ENCODE measurements at places on chromosomes 5 and 9. TPM values are rescaled to one million over a fixed set of nuclear protein-coding genes. Genes with fewer than 3 reads are reported as not detected.

- DNase-seq: no peak
Observed at GRCh38 chr5:166436872-166437271, 1854.6 kb upstream of the WWC1 start.

Gene PCDHAC1
- 0.10 TPM for polyA plus RNA-seq

DNA sequence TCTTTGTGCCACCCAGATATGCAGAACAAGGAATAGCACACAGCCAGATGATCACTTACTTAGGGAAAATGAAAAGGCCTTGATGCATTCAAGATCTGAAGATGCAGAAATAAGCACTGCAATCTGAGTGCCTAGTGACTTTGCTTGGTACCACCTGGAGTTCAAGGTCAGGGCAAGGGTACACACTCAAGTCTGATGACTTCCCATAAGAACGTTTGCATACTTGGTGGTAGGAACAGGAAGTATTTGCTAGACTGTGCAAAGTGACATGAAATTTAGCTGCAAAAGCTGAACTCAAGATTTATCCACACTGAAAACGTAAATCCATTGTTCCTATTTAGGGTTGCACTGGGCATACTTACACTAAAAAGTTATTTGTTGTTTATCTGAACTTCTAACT is 177.1 kb downstream of the PIK3R1 start:
- no peak for DNase-seq

Gene PCDHB6
- 3.1 TPM for polyA plus RNA-seq

Gene TAL2
- polyA plus RNA-seq: 1.8 TPM

DNA sequence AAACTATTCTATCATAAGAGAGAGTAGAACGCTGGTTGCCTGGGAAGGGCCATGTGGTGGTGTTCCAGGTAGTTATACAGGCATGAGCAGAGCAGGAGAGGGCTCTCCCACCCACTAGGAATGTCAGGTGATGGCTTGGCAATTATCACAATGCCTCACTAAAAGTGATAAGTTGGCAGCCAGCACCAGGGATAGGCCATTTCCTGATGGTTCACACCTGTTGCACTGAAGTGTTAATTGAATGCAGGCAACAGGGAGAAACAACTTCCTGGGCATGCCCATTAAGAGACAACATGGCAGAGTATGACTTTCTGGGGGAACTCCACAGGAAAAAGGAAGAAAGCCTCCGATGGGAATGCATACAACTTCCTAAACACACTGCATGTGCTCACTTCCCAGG is 593.2 kb downstream of the ELAVL2 start:
- DNase-seq: no peak

DNA sequence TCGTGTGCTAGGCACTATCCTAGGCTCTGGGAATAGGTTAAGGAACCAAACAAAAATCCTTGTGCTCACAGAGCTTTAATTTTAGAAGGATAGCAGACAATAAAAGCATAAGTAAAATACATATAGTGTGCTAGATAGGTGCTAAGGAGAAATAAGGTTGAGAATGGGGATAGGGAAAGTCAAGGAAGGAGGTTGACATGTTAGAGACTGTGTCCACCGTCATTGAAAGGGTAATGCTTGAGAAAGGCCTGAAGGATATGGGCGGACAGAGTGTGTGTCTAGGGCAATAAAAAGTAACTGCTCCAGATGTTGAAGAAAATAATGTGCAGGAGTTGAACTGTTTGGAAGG is 482 bp upstream of the TDRD7 start:
- DNase-seq: no peak

GRCh38 chr5:124806373-124807077 is 60.1 kb upstream of the ZNF608 start:
- peak; percentile 87 for DNase-seq

GRCh38 chr5:128334010-128334716 is 203.9 kb downstream of the FBN2 start:
- DNase-seq: no peak

GRCh38 chr5:158464383-158464782 is 605.4 kb upstream of the CLINT1 start:
- DNase-seq: no peak

- DNase-seq: no peak
Observed at GRCh38 chr9:99828417-99829176, 6.9 kb downstream of the NR4A3 start.

DNA sequence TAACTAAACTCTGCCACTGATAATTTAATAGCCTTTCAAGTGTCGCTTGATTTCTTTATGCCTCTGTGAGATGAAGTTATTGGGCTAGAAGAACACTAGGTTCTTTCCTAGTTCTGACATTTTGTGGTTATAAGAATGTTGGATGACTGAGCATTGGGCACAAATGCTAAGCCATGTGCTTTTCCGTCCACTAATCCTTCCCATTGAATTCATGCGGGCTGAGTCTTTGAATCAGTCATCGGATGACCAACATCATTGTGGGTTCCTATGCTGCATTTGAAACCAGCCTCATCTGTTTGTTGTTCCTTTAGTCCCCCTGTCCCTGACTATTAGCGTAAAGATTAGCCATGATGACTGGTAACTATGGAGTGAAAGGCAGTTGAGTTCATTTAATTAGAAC is 58.5 kb downstream of the ALDH1A1 start:
- DNase-seq: no peak

DNA sequence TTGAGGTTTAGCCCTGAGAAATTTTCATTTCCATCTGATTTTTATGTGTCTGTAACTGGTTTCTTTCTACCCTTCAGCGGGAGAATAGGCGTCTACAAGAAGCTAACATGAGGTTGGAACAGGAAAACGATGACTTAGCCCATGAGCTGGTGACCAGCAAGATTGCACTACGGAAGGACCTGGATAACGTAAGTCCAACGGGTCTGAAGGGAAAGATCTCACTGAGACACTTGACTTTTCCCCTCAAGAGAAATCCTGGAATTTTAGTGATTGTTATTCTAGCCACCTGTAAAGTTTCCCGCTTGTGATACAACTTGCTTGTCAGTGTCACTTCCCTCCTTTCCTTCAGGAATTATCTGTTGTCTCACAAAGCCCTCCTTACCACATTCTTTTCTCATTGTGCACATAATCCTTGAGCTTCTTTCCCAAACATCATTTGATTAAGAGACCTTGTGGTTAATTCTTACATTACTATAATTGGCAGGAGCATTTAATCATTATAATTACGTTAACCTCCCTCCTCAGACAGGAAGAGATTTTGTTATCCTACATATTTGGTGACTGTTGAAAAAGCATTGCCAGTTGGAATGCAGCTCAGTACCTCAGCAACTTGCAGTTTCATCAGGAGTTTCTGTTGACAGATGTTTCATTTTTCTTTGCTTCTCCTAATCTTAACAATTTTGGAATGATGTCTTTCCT is 56.9 kb downstream of the GPR21 start:
- no peak for DNase-seq

Gene MEIKIN
- not detected for polyA plus RNA-seq

DNA sequence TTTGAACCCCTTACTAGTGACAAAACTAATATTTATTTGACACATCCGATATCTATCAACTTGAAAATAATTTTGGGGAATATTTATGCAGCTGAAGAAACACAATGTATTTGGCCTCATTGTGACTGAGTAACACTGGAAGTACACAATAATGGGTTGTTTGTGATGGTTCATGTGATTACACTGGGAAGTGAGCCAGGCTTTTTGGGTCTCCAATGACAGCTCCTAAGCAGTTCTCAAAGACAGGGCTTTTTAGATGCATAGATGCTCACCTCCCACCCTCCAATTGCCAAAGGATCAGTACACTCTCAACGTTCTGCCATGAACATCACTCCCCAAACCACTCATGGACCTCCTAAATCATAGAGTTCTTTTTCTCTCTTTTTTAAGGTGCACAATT is 170.0 kb downstream of the SLC24A2 start:
- no peak for DNase-seq

DNA sequence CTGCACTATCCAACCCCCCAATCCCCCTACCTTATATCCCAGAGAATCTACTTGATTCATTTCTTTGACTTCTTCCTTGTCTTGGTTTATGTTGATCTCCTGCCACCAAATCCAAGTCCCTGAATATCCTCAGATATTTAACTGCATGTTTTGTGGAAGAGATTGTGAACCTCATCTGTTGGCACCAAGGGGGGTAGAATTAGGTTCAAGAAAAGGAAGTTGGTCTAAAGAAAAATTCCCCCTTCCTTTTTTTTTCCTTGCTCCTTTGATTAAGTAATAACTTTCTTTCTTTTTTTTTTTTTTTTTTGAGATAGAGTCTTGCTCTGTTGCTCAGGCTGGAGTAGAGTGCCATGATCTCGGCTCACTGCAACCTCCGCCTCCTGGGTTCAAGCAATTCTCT is 526 bp upstream of the CD14 start:
- DNase-seq: no peak

Gene PHF24
- 0.13 TPM for polyA plus RNA-seq

- no peak for DNase-seq
Observed at GRCh38 chr5:181108578-181109165, 22.3 kb downstream of the OR2V1 start.

Gene F2RL1
- 42.7 TPM for polyA plus RNA-seq

GRCh38 chr5:43182421-43182820 is 9.6 kb upstream of the NIM1K start:
- DNase-seq: no peak

DNA sequence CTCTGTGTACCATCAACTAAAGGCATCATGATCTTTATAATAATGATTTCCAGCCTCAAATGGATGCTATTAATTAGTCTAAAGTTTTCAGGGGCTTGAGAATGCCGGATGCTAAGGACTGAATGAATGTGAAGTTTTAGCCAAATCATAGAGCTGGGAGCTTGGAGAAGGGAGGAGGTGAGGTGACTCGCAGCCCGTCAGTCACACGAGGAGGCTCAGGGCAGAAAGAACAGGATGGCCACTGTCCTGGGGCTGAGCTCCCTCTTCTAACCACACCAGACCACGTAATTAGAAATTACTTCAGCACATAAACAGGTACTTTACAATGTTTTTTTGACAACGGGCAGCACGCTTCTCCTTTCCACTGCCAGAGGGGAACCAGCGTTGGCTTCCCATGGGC is 222.6 kb downstream of the NPR3 start:
- DNase-seq: no peak

- DNase-seq: peak; percentile 58
Observed at GRCh38 chr9:124295159-124295794, 37.5 kb downstream of the NEK6 start.

GRCh38 chr5:127136908-127137307 is 63.6 kb upstream of the C5orf63 start:
- no peak for DNase-seq

- DNase-seq: no peak
Observed at GRCh38 chr5:120765189-120765588, 301.1 kb downstream of the PRR16 start.

Gene GARNL3
- 13.0 TPM for polyA plus RNA-seq

GRCh38 chr5:176861276-176861675 is 37.9 kb downstream of the HK3 start:
- no peak for DNase-seq

Gene EPB41L4A
- 27.1 TPM for polyA plus RNA-seq

DNA sequence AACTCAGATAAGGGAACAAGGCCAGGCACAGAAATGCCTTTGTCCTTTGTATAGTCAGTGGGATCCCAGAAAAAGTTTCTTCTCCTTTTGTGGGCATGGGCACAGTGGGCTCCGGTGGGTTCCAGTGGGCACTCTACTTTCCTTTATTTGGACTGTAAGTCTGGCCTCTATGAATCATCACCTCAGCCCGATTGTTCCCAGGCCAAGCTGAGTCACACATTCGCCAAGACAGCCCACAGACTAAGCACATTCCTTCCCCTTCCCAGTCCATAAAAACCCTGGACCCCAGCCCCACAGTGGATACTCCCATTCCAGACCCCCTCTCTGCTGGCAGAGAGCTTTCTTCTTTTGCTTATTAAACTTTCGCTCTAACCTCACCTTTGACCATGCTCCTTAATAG is 165.0 kb downstream of the FBXL17 start:
- DNase-seq: no peak

DNA sequence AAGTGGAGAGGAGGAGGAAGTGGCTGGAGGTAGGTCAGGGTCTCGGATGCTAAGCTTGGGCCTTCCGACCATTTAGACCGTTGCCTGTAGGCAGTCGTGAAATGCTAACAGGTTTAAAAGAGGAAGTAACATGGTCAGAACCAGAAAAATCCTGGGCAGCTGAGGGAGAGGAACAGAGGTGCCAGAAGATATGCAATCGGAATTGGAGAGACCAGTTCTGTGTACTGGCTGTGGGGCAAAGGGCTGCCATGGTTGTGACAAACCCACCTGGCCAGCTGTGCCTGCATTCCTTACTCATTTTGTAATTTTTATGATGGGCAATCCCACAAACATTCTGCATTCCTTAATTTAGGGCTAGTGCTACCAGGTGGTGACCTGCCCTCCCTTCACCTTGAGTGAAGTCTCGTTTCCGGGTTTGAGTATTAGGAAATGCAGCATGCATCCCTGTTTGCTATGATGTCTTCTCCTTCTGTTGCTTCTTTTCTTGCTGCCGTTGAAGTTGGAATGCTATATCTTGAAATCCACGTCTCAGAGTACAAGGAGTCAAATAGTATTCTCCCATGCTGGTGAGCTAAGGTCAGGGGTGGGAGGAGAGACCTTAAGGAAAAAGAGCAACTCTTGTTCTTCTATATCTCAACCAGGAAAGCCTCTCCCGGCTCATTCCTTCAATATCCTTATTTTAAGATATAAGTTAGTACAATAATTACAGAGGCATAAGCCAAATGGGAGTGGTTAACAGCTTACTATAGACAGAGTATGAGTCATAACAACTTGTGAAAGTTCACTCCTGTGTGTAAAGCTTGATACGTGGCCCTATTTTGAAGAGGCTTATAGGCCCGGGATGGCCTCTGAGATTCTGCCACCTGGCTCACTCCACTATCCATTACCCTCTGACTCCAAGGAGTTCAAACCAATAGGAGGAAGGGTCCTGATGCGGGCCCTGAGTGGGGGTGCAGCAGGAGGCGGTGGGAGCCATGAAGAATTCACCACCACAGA is 37.0 kb downstream of the B4GALT1 start:
- no peak for DNase-seq

Gene BTNL3
- not detected for polyA plus RNA-seq

GRCh38 chr5:127441799-127442484 is 75.5 kb upstream of the PRRC1 start:
- no peak for DNase-seq

Gene FOXD4
- polyA plus RNA-seq: 0.32 TPM

GRCh38 chr5:57692582-57693487 is 210.2 kb upstream of the ACTBL2 start:
- no peak for DNase-seq

GRCh38 chr9:75053869-75054268 is 25.8 kb upstream of the CARNMT1 start:
- no peak for DNase-seq

DNA sequence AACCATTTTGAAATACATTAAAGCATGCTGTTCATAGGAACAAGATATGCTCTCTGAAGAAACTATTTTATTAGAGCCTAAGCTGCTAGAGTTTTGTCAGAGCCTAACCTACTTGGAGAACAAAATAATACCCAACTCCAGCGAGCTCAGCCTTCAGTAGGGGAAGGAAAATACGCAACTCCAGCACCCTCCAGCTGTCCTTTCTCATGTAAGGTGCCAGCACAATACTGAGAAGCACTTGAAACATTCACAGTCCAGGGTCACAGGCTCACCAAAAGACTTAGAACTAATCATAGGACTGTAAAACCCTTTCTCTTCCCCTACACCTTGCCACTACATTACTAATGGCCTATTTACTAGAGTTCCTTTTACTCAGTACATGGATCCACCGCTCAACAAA is 18.9 kb downstream of the DPYSL3 start:
- no peak for DNase-seq

GRCh38 chr9:15298362-15298761 is 8.7 kb downstream of the TTC39B start:
- no peak for DNase-seq

Gene ARL14EPL
- not detected for polyA plus RNA-seq

GRCh38 chr9:116549061-116549664 is 137.9 kb upstream of the TRIM32 start:
- no peak for DNase-seq

- DNase-seq: no peak
Observed at GRCh38 chr5:34914671-34915138, 599 bp downstream of the RAD1 start.
